ENCODE measurements at places on chromosomes 12 and 14.

DNA sequence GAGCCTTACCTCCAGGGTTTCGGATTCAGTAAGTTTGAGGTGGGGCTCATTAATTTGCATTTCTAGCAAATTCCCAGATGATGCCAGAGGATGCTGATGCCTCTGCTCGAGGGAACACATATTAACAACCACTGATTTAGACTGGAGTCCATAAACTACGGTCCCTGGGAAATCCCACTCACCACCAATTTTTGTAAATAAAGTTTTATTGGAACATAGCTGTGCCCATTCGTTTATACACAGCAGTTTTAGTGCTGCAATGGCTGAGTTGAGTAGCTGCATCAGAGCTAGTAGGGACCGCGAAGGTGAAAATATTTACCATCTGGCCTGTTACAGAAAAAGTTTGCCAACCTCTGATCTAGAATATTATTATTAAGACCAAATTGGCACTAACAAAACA lies 73.8 kb downstream of the DNAI7 start:
- DNase-seq: no peak

- DNase-seq: no peak
Observed at GRCh38 chr14:92686411-92686899, 62.0 kb downstream of the LGMN start.

DNA sequence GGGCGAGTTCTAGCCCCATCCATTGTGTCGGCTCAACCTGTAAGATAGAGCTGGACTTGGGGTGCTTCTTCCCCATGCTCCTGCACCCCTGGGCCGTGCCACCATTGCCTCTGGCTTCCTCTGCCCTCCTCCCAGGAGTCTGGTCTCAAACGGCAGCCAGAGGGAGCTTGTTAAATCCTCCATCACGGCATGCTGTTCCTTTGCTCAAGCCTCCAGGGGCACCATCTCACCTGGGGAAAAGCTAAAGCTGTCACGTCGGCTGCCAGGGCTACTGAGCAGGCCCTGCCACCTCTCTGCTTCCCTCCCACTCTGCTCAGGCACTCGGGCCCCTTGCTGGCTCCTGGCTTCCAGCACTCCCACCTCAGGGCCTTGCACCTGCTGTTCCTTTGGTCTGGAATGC lies 140.4 kb downstream of the RBM19 start:
- DNase-seq: no peak

GRCh38 chr14:72565149-72565559 lies 328.7 kb downstream of the DPF3 start:
- no peak for DNase-seq

- DNase-seq: no peak
Observed at GRCh38 chr14:101784631-101785030, 23.1 kb downstream of the PPP2R5C start.

- no peak for DNase-seq
Observed at GRCh38 chr12:27550653-27550975, 26.6 kb downstream of the PPFIBP1 start.

DNA sequence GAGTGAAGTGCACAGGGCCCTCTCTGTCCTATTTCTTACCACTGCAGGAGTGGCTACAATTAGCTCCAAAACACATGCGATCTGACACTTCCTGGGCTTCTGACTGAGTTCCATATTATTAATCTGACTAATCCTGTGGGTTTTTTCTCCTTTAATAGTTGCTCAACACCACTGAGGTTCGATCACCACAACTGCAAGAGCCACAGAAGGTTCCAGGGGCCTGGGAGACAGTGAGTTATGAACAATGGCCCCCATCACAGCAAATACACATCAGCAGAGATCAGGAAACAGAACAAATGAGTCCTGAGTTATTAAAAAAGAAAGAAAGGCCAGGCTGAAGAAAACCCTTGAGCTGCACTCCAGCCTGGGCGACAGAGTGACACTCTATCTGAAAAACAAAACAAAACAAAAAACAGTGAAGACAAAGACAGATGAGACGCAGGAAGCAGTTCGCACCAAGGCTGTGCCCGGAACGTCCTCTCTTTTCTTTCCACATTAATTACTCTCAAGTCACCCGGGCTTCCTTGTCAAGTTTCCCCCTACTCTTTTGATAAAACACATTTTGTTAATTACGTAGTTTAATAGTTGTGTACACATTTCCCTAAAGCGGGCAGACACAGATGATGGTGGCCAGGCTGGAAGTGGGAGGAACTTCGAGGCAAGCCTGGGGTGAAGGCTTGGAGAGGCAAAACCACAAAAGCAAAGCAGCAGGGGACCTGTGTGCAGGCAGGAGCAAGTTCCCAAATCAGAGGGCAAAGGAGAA lies 42.7 kb downstream of the CDC42BPB start:
- no peak for DNase-seq

- no peak for DNase-seq
Observed at GRCh38 chr14:54890788-54891187, 11.8 kb downstream of the GCH1 start.

DNA sequence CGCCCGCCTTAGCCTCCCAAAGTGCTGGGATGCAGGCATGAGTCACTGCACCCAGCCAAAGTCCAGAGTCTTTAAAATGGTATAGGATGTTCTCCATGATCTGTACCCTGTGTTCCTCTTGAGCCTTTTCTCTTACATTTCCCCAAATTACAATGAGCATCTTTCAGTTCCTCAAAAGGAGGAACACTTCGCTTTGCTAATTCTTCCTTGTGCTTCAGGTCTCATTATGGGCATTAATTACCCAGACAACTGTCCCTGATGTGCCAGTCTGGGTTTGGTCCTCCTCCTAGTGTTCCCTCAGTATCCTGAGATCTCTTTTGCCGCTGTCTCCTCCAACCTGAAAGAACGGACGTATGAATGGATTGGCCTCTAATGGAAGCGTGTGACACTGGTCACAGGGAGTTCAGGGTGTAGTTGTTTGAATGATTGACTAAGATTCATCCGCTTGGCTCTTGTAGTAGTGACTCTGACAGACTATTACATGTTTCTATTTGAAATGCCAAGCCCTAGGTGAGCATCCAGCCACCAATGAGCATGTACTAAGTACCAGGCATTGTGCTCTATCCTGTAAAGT lies 8.2 kb downstream of the PRKCH start:
- DNase-seq: no peak

DNA sequence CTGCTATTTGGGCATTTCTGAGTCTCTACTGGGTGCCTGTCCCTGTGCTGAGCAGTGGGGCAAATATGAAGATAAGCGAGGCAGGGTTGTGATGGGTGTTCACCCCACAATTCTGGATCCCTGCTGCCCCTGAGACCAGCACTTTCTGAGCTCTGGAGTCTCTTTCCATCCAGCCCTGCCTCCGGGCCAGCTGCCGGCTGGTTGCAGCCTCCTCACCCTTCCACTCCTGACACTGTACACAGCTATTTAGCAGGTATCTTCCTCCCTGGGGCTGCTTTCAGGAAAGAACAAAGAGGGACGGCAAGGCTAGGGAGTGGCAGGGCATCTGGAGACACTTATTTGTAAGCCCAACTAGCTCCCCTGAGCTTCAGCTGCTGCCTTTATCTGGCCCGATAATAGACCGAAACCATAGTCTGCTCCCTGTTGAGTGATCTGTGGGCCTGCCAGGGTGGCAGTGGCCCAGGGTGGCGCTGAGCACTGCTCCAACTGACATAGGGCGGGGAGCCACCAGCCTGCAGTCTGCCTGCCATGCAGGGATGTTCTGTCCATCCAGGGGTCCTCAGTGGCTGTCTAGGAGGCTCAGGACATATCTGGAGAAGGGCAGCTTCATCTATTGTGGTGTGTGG lies 7.6 kb upstream of the KRT80 start:
- DNase-seq: no peak

- DNase-seq: peak; percentile 80
Observed at GRCh38 chr12:50517421-50518048, 12.8 kb downstream of the DIP2B start.

DNA sequence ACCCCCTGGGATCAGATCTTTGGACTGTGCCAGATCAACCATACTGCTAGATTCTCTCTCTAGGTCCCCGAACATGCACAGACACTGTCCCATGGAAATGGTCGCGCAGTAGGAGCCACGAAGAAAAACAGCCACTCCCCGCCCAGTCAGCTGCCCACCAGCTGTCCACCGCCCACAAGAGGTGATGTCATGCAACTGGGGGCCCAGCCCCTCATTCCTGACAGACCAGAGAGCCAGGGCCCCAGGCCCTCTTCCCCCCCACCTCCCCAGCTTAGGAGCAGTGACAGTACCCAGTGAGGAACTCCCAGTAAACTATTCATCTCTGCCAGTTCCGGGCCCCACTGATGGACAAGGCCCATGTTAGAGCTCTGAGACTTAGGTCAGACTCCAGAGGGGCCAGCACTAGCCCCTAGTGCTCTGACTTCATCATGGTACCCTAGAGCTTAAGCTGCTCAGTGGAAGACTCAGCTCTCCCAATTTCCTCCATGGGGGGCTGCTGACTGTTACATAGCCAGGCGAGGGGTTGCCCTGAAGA lies 3.7 kb upstream of the TAMALIN start:
- DNase-seq: no peak

- no peak for DNase-seq
Observed at GRCh38 chr14:59871166-59871495, 555 bp upstream of the RTN1 start.

DNA sequence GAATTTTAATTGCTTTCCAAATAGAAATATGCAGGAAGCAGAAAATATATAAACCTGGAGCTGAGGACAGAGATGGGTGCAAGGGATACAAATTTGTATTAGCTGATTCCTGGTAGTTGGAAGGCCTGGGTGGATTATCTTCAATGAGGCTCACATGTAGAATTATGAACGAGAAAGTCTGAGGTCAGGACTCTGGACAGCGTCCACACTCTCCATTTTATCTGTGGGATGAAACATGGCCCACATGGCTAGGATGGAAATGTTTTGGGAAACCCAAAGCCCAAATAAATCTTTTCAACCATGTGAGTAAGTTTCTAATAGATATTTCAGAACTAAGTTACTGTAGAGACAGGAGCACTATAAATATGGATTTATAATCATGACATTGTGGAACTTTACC lies 256.1 kb downstream of the APAF1 start:
- no peak for DNase-seq

DNA sequence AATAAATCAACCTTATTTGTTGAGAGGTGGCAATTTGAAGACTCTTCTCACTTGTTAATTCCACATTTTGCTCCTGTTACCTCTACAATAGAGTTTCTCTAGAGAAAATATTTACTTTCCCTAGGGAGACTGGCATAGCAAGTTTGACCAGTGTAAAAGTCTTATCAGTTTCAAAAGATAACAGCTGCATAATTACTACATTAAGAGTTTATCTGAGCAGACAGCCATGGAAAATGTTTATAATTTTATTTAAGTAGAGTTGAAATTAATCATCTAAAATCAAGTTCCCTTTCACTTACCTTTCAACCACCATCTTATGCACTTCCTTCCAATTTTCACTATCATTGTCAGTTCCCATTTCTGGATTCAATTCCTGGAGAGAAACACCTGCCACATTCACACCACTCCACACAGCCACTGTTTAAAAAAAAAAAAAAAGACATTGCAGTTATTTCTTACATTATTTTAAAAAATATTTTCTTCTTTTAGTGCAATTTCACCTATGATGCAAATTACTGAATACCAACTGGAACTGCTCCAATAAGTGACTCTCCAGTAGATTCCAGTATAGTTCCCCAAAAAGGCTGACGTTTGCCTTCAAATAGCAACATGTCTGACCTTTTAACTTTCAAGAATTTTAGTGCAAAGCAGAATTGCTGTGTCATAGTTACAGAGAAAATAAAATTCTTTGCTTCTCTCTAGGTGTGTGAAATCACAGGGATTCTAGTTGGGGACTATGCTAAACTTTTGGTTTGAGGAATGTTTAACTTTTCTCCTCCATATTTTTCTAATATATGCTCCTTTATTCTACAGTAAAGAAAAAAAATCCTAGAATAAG lies 19.4 kb downstream of the LDHB start:
- DNase-seq: no peak

- DNase-seq: no peak
Observed at GRCh38 chr14:65745396-65746190, 333.1 kb downstream of the FUT8 start.

DNA sequence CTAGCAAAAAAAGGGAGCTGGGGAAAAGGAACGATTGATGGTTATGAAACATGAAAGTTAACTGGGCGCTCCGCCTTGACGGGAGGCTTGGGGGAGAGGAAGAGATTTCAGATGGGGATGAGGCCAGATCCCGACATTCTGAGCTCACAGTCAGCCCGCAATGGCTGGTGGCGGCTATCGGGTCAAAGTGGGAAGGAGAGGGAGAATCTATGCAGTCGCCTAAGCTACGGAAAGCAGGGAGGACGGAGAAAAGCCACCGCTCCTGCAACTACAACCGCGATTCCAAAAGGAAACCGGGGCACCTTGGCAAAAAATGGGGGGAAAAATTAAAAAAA lies 502 bp downstream of the MPHOSPH9 start:
- no peak for DNase-seq

GRCh38 chr12:124678421-124678893 lies 111.0 kb upstream of the NCOR2 start:
- DNase-seq: no peak

GRCh38 chr12:101521136-101521535 lies 46.0 kb downstream of the SPIC start:
- no peak for DNase-seq

DNA sequence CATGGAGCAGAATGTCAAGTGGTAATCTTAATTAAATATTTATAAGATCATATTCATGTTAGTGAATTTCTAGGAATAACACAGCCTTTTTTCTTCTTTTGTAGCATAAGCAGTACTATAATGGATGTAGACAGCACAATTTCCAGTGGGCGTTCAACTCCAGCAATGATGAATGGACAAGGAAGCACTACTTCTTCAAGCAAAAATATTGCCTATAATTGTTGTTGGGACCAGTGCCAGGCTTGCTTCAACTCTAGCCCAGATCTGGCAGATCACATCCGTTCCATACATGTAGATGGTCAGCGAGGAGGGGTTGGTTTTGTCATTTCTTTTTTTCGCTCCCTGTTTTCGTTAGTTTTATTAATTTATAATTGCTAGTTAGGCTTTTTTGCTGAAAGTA lies 23.1 kb downstream of the AEBP2 start:
- DNase-seq: no peak

GRCh38 chr12:112022241-112023016 lies 9.2 kb downstream of the ERP29 start:
- DNase-seq: no peak

GRCh38 chr12:31021181-31021580 lies 52.5 kb upstream of the DDX11 start:
- no peak for DNase-seq

DNA sequence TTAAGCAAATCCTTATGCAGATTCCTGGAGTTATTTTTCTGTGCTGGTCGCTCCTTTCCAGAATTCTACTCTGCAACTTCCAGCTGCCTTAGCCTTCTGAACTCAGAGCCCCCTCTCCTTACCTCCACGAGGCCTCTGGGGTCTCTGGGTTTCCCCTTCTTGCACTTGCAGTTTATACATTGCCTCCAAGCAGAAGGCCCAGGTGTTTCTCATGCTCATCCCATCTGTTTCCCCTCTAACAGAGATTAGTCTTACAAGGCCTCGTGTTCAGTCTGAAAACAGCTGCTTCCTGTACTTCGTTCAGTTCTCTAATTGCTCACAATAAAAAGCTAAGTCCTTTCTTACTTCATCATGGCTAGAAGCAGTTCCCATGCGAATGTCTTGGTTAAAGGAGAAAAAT lies 134.4 kb upstream of the FGD4 start:
- peak; percentile 14 for DNase-seq

- no peak for DNase-seq
Observed at GRCh38 chr12:19938031-19938430, 430.3 kb upstream of the PDE3A start.

GRCh38 chr14:81523016-81523415 lies 10.6 kb downstream of the SEL1L start:
- no peak for DNase-seq

- no peak for DNase-seq
Observed at GRCh38 chr14:49367696-49368095, 218.5 kb downstream of the RPS29 start.

- DNase-seq: no peak
Observed at GRCh38 chr14:90050271-90050670, 11.5 kb upstream of the KCNK13 start.
